ENCODE measurements at places on chromosomes 4 and X.

GRCh38 chrX:104310090-104310489, 55.4 kb upstream of the ESX1 start:
- DNase-seq, result no peak

GRCh38 chr4:79210636-79211049, 115.2 kb downstream of the NAA11 start:
- DNase-seq, result no peak

GRCh38 chr4:96912716-96913115, 1072.8 kb downstream of the PDHA2 start:
- no peak for DNase-seq

- peak; percentile 26 for DNase-seq
Measured at GRCh38 chr4:69830560-69831269, 29.2 kb downstream of the SULT1E1 start.

GRCh38 chr4:42655921-42656678, 805 bp downstream of the ATP8A1 start:
- peak; percentile 67 for DNase-seq

DNA sequence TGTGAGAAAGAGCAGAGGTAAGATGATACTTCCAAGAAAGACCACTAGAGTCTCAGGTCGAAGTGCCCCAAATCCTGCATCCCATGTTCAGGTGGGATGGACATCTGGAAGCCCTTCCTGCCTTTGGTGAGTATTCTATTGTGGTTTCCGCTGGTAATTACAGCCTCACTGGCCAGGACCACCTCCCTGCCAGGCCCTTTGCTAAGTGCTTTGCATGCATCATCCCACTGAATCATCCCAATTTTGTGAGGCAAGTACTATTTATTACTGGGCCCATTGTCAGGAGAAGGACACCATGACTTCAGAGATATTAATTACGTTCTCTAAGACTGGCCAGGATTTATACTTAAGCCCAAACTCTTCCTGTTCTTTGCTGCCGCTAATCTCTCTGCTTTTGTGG, 10.7 kb upstream of the PASD1 start:
- no peak for DNase-seq

GRCh38 chrX:30414144-30414543, 105.0 kb upstream of the NR0B1 start:
- no peak for DNase-seq

DNA sequence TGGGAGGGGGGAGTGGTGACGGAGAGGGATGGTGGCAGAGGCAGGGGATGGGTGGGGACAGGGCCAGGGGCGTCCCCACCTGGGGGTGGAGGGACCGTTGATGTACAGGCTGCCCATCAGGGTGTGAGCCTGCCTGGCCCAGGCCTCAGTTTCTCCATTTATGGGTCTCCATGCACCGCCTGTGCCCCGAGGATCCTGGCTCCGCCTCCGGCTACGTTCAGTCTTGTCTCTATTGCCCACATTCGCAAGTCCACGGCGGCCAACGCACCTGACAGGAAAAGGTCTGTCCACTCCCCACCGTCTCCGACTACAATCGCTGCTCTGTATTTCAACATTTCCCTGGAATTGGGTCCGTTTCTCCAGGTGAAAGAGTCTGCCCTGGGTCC, 96.3 kb upstream of the NKX1-1 start:
- peak; percentile 8 for DNase-seq

- DNase-seq, result no peak
Measured at GRCh38 chr4:91302120-91302519, 1001.6 kb upstream of the GRID2 start.

GRCh38 chr4:762211-763190, 56.9 kb downstream of the PCGF3 start:
- no peak for DNase-seq

GRCh38 chr4:63226229-63226628, 1183.0 kb downstream of the TECRL start:
- DNase-seq, result no peak

DNA sequence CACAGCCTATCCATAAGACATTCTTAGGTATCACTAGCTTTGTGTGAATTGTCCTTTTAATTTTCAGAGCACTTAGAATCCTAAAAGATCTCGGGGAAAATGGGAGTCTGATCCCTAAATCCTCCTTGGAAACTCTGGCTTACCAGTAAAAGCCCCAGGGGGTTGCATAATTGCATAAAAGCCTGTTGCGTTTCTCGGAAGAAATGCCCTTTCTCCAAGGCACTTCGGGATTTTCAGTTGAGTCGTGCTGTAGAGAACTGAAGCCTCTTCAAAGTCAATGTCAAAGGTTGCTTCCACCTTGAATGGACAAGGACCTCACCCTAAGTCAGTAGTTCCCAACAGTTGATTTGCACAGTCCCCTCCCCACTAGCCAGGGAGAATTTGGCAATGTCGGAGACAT, 20.8 kb downstream of the FAM184B start:
- DNase-seq, result no peak

DNA sequence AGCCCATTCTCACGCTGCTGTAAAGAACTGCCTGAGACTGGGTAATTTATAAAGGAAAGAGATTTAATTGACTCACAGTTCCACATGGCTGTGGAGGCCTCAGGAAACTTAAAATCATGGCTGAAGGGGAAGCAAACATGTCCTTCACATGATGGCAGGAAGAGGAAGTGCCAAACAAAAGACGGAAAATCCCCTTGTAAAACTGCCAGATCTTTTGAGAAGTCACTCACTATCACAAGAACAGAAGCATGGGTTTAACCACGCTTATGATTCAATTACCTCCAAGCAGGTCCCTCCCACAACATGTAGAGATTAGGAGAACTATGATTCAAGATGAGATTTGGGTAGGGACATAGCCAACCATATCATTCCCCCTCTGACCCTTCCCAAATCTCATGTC, 335.5 kb downstream of the IL15 start:
- no peak for DNase-seq

GRCh38 chr4:15996773-15997172, 33.8 kb upstream of the FGFBP2 start:
- no peak for DNase-seq

DNA sequence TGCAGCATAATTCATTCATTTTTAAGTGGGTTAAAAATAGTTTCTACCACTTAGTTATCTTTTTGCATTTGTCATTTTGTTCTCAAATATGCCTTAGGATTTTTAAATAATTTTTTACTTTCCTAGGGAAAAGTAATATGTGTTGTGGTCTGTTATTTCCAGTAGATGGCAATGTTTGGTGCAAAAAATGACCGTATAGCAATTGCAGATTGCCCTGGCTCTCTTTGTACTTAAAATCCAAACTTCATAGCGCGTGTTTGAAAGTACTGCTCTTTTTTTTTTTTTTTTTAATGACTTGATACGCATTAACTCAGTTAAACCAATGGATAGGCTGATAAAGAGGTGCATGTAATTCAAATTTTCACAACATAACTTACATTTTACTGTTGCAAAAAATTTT, 74.4 kb upstream of the RBMX start:
- DNase-seq, result no peak

- DNase-seq, result no peak
Measured at GRCh38 chrX:8748855-8749254, 16.9 kb upstream of the ANOS1 start.

DNA sequence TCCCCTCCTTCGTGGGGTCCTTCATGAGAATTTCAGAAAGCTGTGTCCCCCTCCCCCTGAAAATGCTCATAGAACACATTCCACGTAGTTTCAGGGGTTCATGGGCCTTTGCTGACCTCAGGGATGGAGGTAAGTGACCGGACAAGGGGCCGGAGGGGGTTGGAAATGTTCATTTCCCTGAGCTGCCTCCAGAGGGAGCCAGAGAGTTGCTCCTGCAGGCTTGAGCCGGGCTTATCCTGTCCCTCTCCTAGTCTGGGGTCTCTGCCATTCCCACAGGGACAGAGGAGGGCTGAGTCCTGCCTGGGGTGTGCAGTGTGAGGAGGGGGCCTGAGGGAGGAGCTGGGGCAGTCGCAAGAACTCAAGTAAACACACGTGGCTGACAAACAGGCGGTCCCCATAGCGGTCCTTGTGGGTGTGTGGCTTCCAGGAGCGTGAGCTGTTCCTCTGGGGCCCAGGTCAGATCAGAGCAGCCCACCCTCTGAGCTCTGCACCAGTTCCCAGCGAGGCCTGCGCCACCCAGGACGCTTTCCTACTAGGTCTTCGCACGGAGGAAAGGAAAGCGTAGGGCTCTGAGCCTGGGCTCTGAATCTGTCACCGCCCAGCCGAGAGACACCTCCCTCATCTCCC, 62.5 kb downstream of the WFS1 start:
- peak; percentile 58 for DNase-seq

- DNase-seq, result no peak
Measured at GRCh38 chr4:25330335-25330734, 17.8 kb downstream of the ZCCHC4 start.

DNA sequence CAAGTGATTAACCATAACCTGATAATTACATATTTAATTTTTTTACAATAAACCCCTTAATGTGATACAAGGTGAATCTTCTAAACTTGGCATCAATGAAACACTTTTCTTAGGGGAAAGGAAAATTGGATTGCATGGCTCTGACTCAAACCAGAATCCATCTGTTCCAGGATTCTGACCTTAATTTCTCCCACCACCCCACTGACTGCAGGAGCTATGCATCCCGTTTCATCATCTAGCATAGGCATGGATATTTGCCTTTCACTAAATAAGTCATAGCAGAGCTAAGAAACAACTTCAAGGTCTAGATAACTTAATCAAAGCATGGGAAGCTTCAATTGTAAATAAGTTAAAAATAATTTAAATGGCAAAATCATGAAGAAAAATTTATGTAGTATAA, 156.3 kb downstream of the BTC start:
- DNase-seq, result no peak

GRCh38 chr4:43391069-43391468, 498.6 kb downstream of the GRXCR1 start:
- DNase-seq, result no peak

- no peak for DNase-seq
Measured at GRCh38 chr4:65960751-65961150, 290.5 kb upstream of the EPHA5 start.

GRCh38 chr4:180059216-180059881, 2183.9 kb upstream of the TENM3 start:
- DNase-seq, result peak; percentile 60

DNA sequence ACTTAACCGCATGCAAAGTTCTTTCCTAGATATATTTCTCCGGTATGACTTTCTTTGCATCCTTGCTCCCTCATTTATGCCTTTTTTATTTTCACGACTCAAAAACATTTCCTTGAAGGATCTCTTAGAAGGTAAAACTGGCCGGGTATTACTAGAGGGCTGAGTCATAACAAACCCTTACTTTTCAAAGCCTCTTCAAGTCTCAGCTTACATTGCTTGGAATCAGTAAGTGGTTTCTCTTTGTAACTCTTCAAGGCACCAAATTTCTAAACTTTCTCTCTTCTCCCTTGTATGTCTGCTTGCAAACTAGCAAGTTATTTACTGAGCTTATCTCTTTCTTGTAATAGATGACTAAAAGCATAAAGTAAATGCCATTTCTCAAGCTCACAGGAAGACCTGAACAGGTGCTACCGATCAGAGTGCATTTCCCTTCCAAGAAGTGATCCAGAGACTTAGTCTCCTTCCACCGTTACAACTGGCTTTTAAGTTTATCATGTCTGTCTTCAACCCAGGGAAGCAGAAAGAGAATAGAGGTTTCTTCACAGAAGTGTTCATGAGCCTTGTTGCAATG, 75.5 kb downstream of the ANXA10 start:
- no peak for DNase-seq

- peak; percentile 68 for DNase-seq
Measured at GRCh38 chr4:125016892-125017299, 297.9 kb upstream of the FAT4 start.

DNA sequence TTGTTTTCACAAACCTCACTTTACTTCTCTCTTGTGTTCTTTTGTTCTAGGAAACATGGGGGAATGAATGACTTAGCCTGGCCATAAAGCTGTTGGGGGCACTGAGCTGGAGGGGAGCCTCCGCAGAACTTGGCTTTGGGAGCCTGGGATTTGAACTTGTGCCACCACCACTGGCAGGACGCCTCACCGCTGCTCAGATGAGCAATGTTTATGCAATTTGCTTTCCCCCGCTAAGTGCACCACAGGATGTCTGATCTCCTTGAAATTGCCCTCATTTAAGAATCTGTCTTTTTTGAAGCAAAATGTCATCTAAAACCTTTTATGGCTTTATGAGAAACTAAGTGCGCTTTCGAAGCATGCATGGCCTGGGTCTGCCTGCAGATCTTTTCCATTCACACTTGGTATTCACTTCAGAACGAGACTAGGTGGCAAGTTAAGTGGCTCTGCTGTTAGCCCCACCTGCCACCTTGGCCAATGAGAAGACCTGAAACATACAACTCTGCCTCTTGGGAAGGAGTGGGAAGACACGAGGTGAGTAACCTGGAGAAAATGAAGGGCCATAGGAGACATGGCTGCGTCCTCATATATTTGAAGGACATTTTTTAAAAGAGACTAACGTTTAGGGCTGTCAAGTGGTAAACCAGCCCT, 119.3 kb downstream of the LDB2 start:
- DNase-seq, result no peak

- no peak for DNase-seq
Measured at GRCh38 chr4:71334465-71334882, 4.3 kb upstream of the SLC4A4 start.

GRCh38 chr4:6992728-6993677, 50.2 kb upstream of the TADA2B start:
- DNase-seq, result peak; percentile 24

- no peak for DNase-seq
Measured at GRCh38 chr4:130632731-130633604, 1537.0 kb downstream of the C4orf33 start.

GRCh38 chr4:156252358-156252921, 298.8 kb upstream of the CTSO start:
- DNase-seq, result no peak

DNA sequence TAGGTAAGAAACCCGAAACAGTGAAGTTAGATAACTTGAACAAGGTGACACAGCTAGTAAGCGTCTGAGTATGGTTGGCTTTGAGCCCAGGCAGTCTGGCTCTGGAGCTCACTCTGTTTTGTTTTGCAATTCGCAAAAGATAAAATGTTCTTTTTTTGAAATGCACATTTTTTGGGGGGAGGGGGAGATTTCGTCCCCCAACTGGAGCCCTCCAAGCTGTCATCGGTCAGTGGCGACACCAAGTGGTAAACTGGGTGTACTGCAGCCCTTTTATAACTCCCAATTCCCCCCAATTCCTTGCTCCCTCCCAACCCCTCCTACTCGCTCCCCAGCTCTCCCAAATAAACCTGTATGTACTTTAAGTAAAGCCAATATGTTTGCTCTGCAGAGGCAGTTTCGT, 2.8 kb upstream of the CLCN5 start:
- DNase-seq, result peak; percentile 32

GRCh38 chr4:54050214-54050904, 14.0 kb downstream of the CHIC2 start:
- no peak for DNase-seq

DNA sequence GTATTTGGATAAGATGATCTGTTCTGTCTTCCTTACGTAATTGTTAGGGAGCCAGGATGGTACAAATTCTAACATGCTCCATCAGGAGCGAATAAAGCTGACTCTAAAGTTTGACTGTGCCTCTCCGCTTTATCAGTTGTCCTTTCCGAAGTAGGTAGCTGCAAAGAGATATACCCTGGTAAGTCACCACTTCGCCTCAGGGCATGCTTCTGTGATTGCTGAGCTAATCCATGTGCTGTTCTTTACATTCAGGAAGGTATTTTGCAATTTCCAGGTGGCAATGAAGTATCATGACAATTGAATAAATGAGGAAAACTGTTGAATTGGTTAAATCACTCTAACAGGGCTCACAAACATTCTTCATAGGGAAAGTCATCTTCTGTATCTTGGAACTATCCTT, 38.9 kb downstream of the KIT start:
- DNase-seq, result peak; percentile 16
